Stimulated activated CD8-positive, alpha-beta memory T cell treated with anti-CD3 and anti-CD28 coated beads, Interleukin-7, amount 100 ng/mL, for 4 hours (primary cell): ENCODE measurements at places on chromosomes 12 and 14.

- DNase-seq, result peak; percentile 64
Observed at GRCh38 chr14:24673534-24674203, 39.7 kb upstream of the GZMB start.

GRCh38 chr14:93496856-93497741, 66.4 kb downstream of the UNC79 start:
- no peak for DNase-seq

- no peak for DNase-seq
Observed at GRCh38 chr12:43060742-43061141, 471.2 kb upstream of the PRICKLE1 start.

GRCh38 chr12:109753054-109753401, 39.4 kb downstream of the FAM222A start:
- no peak for DNase-seq

DNA sequence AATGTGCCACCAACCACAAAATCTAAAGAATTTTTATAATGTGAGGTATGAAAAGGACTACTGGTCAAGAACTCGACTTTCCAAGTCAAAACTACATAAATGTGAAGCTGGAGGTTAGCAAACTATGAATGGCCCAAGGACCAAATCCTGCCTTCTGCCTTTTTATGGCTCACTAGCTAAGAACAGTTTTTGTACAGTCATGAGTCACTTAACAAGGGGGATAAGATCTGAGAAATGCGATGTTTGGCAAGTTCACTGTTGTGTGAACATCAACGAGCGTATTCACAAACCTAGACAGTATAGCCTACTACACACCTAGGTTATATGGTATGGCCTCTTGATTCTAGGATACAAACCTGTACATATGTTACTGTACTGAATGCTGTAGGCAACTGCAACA, 28.2 kb downstream of the FERMT2 start:
- no peak for DNase-seq

- DNase-seq, result no peak
Observed at GRCh38 chr14:92264195-92264594, 58.8 kb upstream of the SLC24A4 start.

DNA sequence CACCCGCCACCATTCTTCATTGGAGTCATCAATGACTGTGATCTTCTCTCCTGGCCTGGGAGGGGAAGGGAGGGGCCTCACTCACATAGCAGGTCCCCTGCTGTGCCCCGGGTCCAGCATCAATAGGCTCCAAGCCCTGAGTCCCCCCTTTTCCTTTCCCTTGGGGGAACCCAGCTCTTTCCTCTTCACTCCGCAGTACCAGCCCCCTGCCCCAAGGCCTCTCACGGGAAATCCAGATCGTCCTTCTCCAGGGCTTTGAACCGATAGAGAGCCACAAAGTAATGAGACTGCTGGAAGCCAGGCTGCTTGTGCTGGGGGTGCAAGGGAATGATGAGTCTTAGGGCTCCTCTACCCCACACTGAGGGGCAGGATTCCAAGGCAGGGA, 6.7 kb downstream of the STAC3 start:
- no peak for DNase-seq

GRCh38 chr12:55194382-55194781, 26.4 kb upstream of the OR10A7 start:
- DNase-seq, result no peak

GRCh38 chr12:119695034-119695433, 27.1 kb downstream of the PRKAB1 start:
- no peak for DNase-seq

DNA sequence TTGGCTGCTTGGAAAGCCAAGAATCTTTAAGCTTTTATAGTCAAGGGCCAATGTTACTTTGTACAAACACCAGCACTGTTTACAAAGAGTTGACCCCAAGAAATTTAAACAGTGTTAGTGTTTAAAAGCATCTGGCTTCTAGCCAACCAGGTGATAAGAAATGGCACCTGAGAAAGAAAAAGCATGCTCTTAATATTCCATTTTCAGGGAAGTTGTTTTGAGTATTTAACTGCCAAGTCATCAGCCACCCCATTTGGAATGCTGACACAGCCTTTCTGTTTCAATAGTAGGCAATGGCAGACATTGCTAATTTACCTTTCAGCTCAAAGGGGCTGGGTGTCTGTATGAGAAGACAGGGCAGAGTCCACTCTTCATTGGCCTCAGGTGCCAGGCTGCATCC, 3.7 kb upstream of the SLC35F4 start:
- no peak for DNase-seq

GRCh38 chr14:71372411-71372838, 465.2 kb downstream of the PCNX1 start:
- no peak for DNase-seq

GRCh38 chr12:69534389-69534822, 50.9 kb upstream of the CCT2 start:
- DNase-seq, result no peak

- no peak for DNase-seq
Observed at GRCh38 chr14:40098468-40098867, 666.2 kb upstream of the FBXO33 start.

GRCh38 chr12:50689437-50689836, 74.5 kb upstream of the ATF1 start:
- no peak for DNase-seq

GRCh38 chr14:99597911-99598600, 6.0 kb downstream of the CCDC85C start:
- DNase-seq, result no peak

DNA sequence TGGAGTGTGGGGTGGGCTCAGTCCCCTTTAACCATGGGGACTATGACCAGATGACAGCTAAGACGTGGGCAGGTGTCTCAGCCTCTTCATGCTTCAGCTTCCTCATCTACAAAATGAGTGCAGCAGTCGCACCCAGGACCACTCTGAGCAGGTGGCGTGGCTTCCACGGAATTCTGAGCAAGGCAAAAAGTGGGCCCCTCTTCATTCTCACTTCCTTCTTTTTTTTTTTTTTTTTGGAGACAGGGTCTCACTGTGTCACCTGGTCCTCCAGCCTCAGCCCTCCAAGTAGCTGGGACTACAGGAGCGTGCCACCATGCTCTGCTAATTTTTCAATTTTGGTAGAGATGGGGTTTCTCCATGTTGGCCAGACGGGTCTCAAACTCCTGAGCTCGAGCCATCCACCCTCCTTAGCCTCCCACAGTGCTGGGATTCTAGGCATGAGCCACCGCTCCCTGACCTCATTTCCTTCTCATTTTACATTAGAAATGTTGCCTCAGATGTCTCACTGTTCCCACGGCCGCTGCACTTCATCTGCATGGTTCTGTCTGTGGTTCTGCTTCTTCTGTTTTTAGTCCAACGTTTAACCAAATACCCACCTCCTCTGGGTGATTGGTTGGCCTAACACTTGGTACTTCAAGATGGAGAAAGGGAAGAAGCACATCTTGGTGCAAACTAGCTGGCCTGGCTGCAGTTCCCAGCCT, 41.3 kb upstream of the BCL7A start:
- no peak for DNase-seq

GRCh38 chr12:124294780-124295341, at the start of gene RFLNA:
Gene RFLNA, plus strand, starts transcription at chr12:124295093. Its CDS starts 337 bp downstream, at chr12:124295430.
- DNase-seq, result no peak

DNA sequence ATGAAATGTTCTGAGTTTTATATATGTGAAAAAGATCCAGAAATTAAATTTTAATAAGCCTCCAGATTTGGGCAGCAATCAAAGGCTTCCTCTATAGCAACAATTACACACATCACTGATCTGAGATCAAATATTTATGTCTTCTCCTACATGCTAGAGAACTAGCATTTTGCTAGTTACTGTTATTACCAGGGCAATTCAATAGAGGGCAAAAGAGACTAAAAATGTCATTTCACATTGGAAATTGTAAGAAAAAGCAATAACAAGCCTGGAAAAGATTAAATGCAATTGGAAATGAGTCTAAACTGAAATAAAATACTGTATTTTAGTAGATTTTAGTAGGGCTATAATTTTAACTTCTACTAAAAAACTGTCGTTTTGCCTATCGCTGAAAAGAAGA, 32.6 kb upstream of the ANO6 start:
- DNase-seq, result no peak

- no peak for DNase-seq
Observed at GRCh38 chr12:49961993-49962764, 507 bp downstream of the AQP5 start.

- DNase-seq, result no peak
Observed at GRCh38 chr12:18421867-18422266, 160.5 kb downstream of the PIK3C2G start.

- no peak for DNase-seq
Observed at GRCh38 chr12:67069451-67070306, 199.5 kb upstream of the CAND1 start.

- no peak for DNase-seq
Observed at GRCh38 chr12:121184425-121184824, 25.5 kb upstream of the P2RX4 start.

- DNase-seq, result no peak
Observed at GRCh38 chr12:1881936-1882335, 36.5 kb downstream of the CACNA2D4 start.

- DNase-seq, result no peak
Observed at GRCh38 chr14:96272777-96273473, 16.9 kb downstream of the BDKRB1 start.

- DNase-seq, result no peak
Observed at GRCh38 chr12:123109319-123109772, 41.5 kb downstream of the PITPNM2 start.

DNA sequence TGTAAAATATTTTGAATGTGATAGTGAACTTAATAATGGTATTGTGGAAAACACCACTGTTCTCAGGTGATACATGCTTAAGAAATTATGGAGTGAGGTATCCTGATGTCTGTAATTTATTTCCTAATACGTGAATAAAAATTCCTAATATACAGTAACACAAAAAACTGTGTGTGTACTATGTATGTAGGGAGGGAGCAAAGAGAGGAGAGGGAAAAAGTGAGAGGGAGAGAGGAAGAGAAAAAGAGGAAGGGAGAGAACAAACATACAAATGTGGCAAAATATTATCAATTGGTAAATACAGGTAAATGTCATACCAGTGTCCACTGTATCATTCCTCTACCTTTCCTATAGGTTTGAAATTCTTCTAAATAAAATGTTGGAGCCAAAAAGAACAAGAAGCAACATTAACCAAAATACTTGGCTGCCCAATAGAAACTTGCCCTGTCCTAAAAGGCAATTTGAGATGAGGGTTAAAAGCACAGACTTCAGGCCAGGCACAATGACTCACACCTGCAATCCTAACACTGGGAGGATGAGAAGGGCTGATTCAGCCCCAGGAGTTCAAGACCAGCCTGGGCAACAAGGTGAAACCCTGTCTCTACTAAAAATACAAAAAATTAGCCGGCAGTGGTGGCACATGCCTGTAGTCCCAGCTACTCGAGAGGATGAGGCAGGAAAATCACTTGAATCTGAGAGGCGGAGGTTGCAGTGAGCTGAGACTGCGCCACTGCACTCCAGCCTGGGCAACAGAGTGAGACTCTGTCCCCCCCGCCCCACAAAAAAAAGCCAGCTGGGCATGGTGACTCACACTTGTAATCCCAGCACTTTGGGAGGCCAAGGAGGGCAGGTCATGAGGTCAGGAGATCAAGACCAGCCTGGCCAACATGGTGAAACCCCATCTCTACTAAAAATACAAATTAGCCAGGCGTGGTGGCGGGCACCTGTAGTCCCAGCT, 14.5 kb downstream of the R3HDM2 start:
- no peak for DNase-seq

GRCh38 chr14:32341947-32342846, 13.1 kb downstream of the AKAP6 start:
- DNase-seq, result no peak

DNA sequence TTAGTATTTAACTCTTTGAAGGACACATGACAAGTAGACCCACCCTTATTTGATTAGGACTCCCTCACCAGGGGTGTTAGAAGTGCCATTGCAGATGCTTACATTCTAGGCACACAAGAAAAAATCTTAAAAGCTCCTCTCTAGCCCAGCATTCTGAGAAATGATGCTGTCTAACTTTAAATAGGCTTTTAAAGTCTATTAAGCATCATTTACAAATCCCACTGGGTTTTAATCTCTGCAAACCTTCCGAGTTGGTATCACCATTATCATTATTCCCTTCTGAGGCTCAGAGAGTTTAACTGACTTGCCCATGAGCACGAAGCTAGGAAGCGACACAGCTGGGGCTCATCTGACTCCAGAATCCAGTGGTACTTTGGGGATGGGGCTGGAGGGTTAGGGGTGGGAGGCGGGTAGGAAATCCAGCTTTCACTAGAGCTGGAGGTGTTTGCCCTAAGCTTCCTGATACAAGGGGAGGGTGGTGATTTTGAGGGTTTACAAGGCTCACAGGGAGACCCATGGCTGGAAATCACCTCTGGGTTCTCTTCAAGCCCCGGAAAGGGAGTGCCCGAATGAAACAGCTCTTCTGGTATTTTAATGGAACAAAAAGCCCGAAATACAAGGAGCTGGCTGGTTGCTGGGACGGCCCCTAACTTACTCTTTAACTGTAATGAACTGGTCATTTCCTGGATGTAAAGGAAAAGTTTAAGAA, 109.2 kb upstream of the FUT8 start:
- DNase-seq, result no peak

DNA sequence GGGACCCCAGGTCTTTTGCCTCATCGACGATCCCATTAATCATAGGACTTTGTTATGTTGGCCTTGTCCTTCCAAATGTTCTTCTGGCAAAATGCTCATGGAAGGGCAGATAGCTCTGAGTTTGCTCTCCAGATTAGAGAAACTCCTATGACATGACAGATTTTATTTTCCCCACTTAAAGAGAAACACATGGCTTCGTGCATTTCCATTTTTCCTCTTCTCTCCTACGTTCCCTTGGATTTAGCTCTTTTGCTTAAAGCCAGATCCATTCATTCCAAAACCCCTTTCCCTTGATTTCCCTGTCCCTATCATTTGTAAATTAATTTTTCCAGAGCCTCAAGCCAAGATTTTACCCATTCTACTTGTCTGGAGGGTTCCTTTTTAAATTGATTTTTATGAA, 2.9 kb downstream of the PRIMA1 start:
- no peak for DNase-seq
